ENCODE measurements at places on chromosomes 5 and 9.

DNA sequence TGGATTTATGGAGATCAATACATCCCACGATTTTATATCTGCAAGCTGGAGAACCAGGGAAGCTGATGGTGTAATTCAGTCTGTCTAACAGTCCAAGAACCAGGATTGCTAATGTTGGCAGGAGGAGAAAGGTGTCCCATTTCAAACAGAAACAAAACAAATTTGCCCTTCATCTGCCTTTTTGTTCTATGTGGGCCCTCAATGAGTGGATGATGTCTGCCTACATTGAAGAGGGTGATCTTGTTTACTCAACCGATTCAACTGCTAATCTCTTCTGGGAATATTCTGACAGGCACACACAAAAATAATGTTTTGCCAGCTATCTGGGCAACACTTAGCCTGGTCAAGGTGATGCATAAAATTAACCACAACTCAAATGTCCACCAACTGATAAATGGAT lies 65.1 kb upstream of the IL33 start:
- no peak for DNase-seq

DNA sequence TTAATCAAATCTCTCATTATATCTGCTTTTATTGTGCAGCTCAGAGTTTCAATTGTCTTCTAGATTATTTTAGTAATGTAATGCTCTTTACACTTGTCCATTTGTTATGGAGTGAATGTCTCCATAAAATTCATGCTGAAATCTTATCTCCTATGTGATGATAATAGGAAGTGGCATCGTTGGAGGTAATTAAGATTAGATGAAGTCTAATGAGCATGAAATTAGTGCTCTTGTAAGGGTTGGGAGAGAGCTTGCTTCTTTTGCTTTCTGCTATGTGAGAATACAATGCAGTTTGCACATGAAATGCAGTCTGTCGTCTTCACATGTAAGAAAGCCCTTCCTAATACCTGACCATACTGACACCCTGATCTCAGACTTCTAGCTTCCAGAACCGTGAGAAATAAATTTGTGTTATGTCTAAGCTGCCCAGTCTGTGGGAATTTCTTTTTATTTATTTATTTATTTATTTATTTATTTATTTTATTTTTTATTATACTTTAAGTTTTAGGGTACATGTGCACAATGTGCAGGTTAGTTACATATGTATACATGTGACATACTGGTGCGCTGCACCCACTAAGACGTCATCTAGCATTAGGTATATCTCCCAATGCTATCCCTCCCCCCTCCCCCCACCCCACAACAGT lies 1399.2 kb upstream of the CDH6 start:
- no peak for DNase-seq

DNA sequence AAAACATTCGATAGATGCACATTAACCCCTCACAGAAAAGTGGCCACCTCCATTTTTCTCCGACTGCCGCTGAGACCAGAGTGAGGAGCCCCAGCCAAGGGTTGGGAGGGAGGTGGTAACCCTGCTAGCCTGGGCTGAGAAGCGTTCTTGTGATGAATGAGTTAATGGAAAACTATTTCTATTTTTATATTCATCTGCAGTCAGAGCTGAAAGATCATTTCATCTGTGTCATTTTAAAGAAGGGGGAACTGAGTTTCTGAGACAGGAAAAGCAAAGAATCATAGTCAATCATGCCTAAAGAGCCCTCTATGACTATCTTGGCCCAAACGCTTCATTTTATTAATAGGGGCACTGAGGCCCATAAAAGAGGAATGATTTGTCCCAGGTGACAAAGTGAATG lies 229.5 kb downstream of the PAPPA start:
- no peak for DNase-seq

- DNase-seq = no peak
Observed at GRCh38 chr5:153952893-153953292, 85.8 kb downstream of the FAM114A2 start.

DNA sequence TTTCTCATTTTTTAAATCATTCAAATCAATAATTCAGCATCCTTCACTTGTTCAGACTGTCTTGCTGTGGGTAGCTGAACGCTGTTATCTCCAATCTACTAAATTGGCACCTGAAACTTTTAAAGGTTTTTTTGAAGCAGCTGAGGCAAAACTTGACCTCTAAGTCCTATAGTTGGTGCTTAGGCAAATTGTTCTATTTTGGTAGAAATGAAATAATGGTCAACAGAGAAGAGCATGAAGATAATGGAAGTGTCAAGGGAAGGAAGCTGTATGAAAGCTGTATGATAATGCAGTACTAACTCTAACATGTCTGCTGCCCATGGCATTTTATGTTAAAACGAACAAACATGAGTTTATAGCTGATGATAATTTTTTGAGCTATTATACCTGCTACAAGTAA lies 138.0 kb downstream of the GDNF start:
- no peak for DNase-seq

- no peak for DNase-seq
Observed at GRCh38 chr5:78500871-78501270, 140.5 kb downstream of the SCAMP1 start.

- no peak for DNase-seq
Observed at GRCh38 chr9:21688108-21689102, 114.0 kb upstream of the MTAP start.

DNA sequence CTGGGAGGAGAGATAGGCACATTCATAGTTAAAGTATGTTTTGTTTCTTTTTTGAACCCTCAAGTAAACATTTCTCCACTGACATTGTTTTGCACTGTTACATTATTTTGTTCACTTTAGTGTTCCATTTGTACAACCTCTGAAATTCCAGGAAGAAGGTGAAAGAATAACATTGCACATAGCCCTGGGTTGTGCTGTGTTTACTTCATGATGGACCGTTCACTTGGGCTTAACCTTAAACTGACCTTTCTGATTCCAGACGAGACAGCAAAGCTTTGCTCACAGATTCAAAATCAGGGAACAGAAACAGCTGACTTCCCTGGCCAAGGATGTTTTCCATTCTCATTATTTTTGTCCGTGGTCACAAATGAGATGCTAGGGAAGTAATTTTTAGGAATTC lies 42.8 kb upstream of the GDNF start:
- no peak for DNase-seq

DNA sequence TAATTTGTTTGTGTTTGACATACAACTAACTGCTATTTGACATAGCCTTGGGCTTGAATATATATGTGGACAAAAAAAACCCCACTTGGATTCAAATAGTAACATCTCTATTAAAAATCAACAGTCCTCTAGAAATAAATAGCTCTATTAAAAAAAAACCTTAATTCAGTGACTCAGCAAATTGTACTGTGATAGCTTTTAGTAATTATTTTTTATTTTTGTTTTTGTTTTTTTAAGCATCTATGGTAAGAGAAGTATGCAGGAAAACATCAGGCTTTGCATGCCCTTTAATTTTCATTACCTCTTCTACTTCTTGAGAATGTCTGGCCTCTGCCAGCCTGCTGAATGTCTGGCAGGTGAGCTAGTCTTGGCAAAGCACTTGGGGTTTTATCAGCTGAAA lies 300.7 kb downstream of the NPR3 start:
- DNase-seq = no peak

GRCh38 chr5:106940986-106941385 lies 729.8 kb downstream of the EFNA5 start:
- no peak for DNase-seq

- no peak for DNase-seq
Observed at GRCh38 chr5:6937677-6938076, 224.4 kb downstream of the TENT4A start.

- no peak for DNase-seq
Observed at GRCh38 chr9:115132648-115133047, 14.7 kb upstream of the TNC start.

DNA sequence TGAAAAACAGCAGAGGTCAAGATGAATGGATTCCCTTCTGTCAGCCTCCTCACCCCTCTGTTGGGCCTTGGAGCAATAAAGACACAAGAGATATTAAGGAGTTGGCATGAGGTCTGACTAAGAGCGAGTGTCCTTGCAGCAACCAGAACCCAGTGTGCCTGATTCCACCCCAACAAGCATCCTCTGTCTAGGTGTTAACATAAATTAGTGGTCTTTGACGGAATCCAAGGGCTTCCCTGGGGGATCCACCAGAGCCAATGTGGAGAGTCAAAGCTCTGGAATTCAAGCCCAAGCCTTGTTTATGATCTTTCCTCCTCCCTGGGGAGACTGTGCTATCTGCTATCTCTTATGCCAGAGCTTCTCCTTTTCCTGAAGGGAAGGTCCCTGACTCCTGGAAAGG lies 128.1 kb upstream of the SMIM23 start:
- DNase-seq = no peak

DNA sequence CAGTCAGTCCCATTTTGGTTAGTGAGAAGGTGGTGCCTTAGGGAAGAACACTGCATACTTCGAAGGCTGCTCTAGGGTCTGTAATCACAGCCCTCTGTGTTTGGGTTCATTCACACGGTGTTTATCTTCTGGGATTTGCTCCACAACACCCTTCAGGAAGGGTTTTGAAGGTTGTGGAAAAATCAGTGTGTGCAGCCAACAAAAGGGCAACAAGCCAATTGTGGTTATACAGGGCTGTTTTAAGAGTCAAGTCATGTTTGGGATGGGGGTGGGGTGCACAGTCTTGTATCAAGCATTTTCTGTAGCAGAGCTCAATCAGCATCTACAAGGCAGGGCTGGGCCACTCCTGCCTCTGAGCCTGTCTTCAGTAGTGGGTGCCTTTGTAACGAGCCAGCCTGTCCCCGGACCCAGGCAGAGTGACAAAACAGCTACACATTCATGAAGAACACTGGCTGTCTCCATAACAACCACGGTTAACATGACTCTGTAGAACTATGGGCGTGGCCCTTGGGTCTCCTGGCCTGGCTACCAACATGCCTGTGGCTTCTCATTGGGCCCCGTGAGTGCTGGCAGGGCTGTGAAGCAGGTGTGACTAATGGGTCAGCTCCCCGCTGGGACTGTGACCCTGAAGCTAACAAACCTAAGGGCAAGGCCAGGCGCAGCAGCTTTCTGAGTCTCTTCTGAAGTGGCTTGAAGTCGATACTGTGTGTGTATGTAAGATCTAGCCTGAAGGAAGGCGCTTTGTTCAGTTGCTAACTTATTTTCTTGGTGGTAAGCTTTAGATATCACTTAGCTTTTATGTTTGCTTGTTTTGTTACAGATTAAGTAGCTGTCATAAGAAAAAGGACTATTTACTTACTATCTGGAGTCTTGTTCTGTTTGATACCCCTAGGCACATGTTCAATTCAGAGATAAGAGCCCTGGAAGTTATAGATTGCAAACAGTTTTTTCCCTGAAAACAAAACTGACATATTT lies 27.9 kb upstream of the GOLM1 start:
- DNase-seq = no peak

- DNase-seq = no peak
Observed at GRCh38 chr9:8845376-8845775, 1045.8 kb upstream of the DMAC1 start.

DNA sequence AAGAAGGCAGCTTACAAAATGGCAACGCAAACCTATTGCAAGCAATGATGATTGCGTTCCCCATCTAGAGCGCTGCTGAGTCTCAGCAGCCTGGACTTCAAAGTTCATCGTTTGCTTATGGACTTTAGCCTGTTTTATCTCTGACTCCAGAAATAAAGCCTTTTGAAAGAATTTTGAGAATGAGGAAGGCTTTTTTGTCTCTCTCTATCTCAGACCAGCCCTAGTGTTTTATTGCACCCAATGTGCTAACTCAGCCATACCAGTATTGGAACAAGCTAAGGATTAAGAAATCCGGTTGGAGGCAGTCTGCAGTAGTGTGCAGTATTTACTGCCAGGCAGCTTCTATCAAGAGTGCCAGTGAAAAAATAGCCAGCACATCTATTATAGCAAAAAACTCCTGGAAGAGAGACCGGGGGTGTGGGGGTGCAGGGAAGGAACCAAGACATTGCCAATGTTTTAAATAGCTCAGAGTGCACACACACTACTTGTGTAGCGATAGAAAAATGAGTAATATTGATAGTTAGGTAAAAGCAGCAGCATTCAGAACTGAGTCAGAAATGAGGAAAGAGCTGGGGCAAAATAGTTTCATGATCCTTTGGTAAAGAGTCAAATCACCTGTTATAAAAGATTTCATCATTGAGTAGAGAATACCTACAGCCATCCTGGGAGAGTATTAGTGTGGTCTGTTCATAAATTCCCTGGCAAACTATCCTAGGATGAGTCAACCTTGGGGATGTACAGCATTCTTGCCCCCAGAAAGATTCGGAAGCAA lies 219.0 kb downstream of the ZNF608 start:
- no peak for DNase-seq

- no peak for DNase-seq
Observed at GRCh38 chr9:116207371-116208111, 54.0 kb downstream of the PAPPA start.

- DNase-seq = no peak
Observed at GRCh38 chr9:121989010-121989409, 104.1 kb downstream of the TTLL11 start.

GRCh38 chr5:61123145-61123544 lies 39.1 kb downstream of the SMIM15 start:
- no peak for DNase-seq

GRCh38 chr5:6183391-6184390 lies 194.7 kb downstream of the MED10 start:
- no peak for DNase-seq

DNA sequence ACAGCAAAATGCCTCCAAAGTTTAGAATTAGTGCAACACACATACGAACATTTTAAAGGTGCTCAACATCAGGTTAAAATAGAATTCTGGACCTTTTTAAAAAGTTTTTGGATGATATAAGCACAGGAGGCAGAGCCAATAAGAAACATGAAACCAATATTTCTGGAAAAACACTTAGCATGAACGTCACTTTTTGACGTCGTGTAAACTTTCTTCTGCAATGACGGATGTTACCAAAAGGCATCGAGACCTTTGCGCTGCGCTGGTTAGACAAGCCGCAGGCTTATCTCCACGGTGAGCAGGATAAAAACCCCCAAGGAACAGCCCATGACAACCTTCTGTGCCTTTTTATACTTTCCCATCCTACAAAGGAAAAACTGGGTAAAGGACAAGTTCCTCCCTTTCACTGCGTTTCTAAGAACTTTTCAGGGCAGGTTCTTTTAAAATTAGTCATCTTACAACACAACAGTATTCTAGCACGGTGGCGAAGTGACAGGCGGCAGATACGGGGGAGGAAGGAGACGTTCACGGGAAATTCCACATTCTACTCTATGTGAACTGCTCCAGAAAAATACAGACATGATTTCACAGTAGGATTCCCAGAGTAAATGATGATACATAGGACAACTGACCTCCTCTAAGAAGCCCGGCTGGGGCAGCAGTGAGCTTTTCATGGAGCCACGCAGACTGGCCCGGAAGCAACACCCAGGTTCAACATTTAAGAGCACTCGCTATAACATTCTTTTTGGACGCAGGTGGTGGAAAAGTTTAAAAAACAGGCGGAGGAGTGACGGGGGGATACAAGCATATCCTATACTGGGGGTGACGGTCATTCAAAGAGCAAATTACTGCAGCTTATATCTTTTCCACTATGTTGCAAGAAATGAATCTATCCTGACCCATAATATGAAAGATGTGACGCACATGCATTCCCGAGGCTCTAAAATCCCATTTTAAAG lies 52.4 kb downstream of the USP20 start:
- no peak for DNase-seq

DNA sequence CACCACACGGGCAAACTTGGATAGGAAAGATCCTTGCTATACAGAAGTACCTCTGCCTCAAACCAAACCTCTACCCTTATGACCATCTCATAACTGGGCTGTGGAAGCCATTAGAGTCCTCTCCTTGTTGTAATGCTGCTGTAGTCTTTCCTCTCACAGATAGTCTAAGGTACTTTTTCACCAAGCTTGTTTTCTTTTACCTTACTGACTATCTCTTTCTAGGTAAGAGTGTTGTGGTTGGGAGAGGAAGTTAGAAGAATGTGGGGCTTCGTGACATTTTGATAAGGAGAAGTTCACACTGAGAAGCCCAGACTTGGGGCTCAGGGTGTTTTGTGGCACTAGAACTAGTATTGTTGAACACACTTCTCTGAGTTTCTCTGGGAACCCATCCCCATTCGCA lies 8.9 kb downstream of the CFAP95 start:
- DNase-seq = no peak

Data from activated CD4-positive, CD25-positive, alpha-beta regulatory T cell (primary cell).